ENCODE measurements at places on chromosomes 16 and 17. TPM values are rescaled to one million over a fixed set of nuclear protein-coding genes. Genes with fewer than 3 reads are reported as not detected.

ERBB2 gene
- 28.3 TPM for total RNA-seq

CDH11 gene
- 6.5 TPM for total RNA-seq

LRRC75A gene
- 1.4 TPM for total RNA-seq

TBX21 gene
- 2.6 TPM for total RNA-seq

IGFALS gene
- not detected for total RNA-seq

TMEM106A gene
- total RNA-seq, result 4.5 TPM

SALL1 gene
- 1.1 TPM for total RNA-seq

CA7 gene
- not detected for total RNA-seq

KRT27 gene
- total RNA-seq, result not detected

TBX6 gene
- total RNA-seq, result not detected

ADAMTS18 gene
- not detected for total RNA-seq

PHAF1 gene
- total RNA-seq, result 14.9 TPM

ARHGAP27 gene
- total RNA-seq, result 1.8 TPM

KRTAP4-1 gene
- not detected for total RNA-seq

NAT9 gene
- total RNA-seq, result 22.4 TPM

SLC43A2 gene
- total RNA-seq, result 2.2 TPM

KRTAP2-2 gene
- not detected for total RNA-seq

AOC3 gene
- total RNA-seq, result 0.20 TPM
